ENCODE measurements at places on chromosomes 7 and 10.

GRCh38 chr10:5092375-5092774 is 1.8 kb upstream of the AKR1C3 start:
- DNase-seq = no peak

GRCh38 chr7:151888079-151889067 is 11.5 kb upstream of the PRKAG2 start:
- DNase-seq = no peak

GRCh38 chr7:11410656-11411644 is 421.0 kb downstream of the THSD7A start:
- DNase-seq = no peak

DNA sequence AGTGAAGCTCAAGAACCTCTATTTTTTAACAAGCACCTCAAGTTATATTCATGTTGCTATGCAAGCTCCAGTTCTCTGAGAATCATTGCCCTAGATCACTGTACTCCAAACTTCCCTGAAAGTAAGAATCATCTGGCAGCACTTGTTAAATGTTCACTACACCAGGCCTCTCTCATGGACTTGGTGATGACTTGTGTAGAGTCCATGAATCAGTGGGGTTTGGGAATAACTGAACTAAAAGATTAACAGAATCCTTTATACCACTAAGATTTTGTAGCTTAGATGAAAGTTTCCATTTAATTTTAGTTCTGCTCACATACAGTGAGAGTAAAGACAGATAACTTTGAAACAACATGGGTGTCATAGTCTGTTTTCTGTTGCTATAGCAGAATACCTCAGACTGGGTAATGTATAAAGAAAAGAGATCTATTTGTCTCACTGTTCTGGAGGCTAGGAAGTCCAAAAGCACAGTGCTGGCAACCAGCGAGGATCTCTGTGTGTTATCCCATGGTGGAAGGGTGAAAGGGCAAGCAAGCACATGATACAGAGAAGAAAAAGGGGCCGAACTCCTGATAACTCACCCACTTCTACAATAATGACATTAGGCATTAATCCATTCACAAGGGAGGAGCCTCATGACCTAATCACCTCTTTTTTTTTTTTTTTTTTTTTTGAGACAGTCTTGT is 27.9 kb upstream of the AOAH start:
- no peak for DNase-seq

- DNase-seq = no peak
These were observed 3.9 kb downstream of the CH25H start for GRCh38 chr10:89203237-89203636.

GRCh38 chr7:4801839-4802231 is 26.4 kb downstream of the AP5Z1 start:
- DNase-seq = no peak

GRCh38 chr10:86688398-86688921 is 20.1 kb downstream of the LDB3 start:
- DNase-seq = peak; percentile 87

DNA sequence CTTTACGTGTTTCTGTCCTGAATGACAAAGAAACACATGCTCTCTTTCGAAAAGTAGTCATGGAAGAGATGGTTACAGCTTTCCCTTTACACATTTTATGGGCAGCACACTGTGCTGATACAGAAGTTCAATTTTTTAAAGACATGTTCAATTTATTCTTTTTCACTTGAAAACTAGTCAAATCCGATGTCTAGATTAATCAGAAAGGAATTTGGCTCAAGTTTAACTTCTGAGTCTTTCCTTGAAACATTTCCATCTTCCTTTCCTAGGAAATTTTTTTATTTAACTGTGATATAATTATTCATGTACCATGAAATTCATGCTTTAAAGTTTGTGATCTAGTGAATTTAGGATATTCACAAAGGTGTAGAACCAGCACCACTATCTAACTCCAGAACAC is 360.1 kb downstream of the TNS3 start:
- no peak for DNase-seq

GRCh38 chr10:47364366-47364765 is 16.2 kb downstream of the RBP3 start:
- DNase-seq = no peak

- no peak for DNase-seq
These were observed 20.5 kb upstream of the TNS3 start for GRCh38 chr7:47602272-47603004.

DNA sequence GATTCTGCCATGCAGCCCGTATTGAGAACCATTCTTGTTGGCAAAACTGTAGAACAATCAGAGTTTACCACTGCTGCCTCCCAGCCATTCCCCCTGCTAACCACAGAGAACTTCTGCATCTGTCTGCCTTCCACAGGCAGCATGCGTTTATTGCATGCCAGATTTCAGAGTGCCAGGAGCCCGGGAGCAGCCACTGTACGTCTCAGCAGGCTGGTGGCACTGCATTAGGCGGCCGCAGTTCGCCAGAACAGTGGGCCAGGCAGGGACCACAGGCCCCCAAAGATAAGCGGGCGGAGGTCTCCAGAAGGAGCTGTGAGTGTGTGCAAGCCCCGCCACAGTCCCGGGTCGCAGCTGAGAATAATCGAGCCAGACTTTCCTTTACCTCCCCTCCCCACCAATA is 31.8 kb downstream of the ZNF467 start:
- DNase-seq = no peak

GRCh38 chr7:25391961-25392587 is 163.8 kb upstream of the NPVF start:
- DNase-seq = no peak

GRCh38 chr10:48406204-48406603 is 99.7 kb downstream of the MAPK8 start:
- no peak for DNase-seq

- no peak for DNase-seq
These were observed 191.9 kb downstream of the CDK14 start for GRCh38 chr7:90788052-90788451.

GRCh38 chr7:28532181-28532580 is 119.9 kb downstream of the CREB5 start:
- no peak for DNase-seq

DNA sequence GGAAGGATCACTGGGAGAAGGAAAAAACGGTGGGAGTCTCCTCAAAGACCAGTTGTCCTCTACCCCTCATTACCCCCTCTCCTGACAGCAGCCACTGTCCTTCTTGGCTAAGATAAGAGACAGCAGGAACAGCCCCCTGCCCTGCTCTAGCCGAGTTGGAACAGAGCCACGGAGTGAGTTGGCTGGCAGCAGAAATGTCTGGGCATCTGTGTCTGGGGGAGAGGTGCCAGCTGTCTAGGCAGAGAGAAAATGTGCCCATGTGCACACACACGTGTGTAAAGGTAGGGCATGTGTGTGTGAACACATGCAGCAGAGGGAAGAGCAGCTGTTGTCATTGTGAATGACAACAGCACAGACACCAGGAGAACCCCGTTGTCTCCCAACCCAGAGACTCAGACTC is 9.4 kb upstream of the HILPDA start:
- no peak for DNase-seq

DNA sequence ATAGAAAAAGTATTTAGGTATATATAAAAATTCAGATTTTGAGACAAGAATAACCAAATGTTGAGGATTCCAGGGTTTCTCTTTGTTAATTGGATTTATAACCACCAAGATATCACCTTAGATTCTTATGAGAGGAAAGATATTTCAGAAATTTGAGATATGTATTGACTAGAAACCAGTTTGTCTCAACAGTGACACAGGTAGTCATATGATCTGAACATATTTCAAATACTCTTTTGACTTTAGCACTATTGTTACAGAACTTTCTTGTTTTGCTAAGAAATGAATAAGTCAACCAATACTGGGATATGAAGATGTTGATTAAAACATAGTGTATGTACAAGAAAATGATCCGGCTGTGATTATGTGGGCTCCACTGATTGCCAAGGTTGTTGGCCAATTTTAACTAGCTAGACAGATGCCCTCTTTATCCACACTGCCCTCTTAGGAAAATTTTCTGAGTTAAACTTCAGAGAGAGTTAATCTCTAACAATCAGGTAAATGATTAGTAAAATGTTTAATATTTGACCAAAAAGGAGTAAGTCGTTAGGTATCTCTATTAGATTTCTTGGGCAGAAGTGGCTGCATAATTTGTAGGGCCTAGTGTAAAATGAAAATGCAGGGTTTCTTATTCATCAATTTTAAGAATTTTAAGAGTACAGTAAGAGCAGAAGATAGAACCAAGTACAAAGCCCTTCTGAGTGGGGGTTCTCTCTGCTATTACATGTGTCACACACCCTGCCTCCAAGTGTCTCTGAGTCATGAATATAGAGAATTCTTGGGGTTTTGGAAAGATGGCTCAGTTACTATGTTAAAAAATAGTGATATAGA is 376.0 kb downstream of the TFEC start:
- DNase-seq = no peak

DNA sequence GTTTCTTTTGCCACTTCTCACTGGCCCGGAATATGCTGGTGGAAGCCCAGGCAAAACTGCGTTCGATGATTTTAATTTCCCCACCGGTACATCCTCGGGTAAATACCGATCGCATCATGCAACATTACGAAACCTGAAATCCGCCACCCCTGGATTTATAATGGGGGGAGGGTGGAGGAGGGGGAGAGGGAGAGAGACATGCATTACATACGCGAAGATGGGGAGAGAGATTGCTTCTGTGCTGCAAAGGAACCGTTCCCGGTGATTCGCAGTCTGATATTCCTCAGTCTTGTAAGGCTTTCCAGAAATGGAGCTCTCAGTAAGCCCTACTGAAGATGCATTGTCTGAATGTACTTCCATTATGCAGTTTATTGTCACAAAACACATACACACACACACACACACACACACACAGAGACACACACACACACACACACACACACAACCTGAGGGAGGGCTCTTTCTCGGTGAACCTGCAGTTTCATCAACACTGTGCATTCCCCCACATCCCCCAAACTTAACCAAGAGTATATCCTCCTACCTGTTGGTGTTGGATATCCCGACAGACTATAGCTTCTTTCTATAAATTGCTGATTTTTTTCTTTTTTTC is 741 bp downstream of the GPR85 start:
- DNase-seq = no peak

GRCh38 chr10:79063661-79064492 is 4.9 kb upstream of the ZMIZ1 start:
- DNase-seq = no peak

GRCh38 chr10:13930120-13930519 is 343.4 kb downstream of the PRPF18 start:
- no peak for DNase-seq

GRCh38 chr10:5611899-5612680 is 54.3 kb downstream of the ASB13 start:
- DNase-seq = no peak
